CD4-positive, alpha-beta T cell (primary cell): ENCODE measurements at places on chromosomes 4 and X. TPM values are rescaled to one million over a fixed set of nuclear protein-coding genes. Genes with fewer than 3 reads are reported as not detected.

Gene GAGE12F
- not detected for total RNA-seq

Gene TGIF2LX
- total RNA-seq: not detected

Gene SAGE1
- total RNA-seq: not detected

Gene ADRA2C
- not detected for total RNA-seq

Gene USP17L17
- total RNA-seq: not detected

Gene GPR50
- total RNA-seq: not detected
